Activated naive CD4-positive, alpha-beta T cell treated with anti-CD3 and anti-CD28 coated beads for 36 hours (primary cell): ENCODE measurements at places on chromosomes 2 and 18.

- H3K27me3 ChIP-seq: peaks cover 27% of the 10 kb centered on the region
- no peak overlapping the region for H3K4me3 ChIP-seq
- H3K36me3 ChIP-seq: no peaks in the 10 kb centered on the region
Measured at GRCh38 chr2:238160206-238161129, 1.7 kb downstream of the ERFE start.

DNA sequence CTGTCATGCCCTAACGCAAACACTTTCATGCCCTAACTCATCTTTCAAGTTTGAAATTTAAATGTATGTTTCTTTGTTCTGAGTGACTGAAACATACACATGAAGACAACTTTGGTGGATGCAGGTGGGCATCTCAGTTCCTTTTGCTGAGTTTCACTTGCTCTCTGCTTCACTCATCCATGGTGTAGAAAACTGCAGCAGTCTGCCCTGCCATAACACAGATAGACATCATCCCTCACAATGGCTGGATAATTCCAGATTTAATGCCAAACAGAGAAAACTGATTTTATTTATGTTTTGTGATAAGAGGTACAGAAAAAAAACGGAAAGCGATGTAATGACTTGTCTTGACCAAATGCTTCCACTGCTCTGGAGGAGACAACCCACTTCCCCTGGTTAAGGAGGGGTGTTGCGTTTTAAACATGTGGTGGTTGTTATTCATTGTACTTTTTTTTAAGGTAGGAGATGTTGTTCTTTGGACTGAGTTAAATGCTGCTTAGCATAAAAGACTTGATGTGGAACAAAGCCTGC, 70.4 kb downstream of the RHBDD1 start:
- H3K4me3 ChIP-seq: no peak overlapping the region
- peaks cover 42% of the 10 kb centered on the region for H3K4me1 ChIP-seq
- H3K27ac ChIP-seq: no peak overlapping the region
- H3K27me3 ChIP-seq: no peaks in the 10 kb centered on the region

DNA sequence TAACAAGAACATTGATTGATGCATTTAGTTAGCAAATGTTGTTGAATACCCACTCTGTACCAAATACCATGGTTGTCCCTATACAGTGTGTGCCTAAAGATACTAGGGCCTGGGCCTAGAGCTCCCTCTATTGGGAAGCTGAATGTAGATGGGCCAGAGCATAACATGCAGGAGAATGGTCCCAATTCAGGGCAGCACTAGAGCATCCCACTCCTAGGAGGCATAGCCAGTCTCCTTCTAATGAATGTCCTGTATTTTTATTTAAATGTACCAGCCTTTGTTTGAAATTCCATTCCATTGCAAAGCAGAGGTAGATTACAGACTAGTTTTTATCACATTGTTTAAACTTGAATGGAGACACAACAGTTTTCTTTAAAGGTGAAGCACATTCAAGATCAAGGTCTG, 90.6 kb downstream of the FEZ2 start:
- H3K27ac ChIP-seq: no peak overlapping the region
- H3K4me1 ChIP-seq: no peaks in the 10 kb centered on the region
- no peak overlapping the region for H3K4me3 ChIP-seq

GRCh38 chr2:231523451-231524285, 6.6 kb downstream of the NMUR1 start:
- no peaks in the 10 kb centered on the region for H3K27me3 ChIP-seq
- H3K27ac ChIP-seq: no peak overlapping the region
- H3K4me1 ChIP-seq: peaks cover 10% of the 10 kb centered on the region
- H3K4me3 ChIP-seq: no peak overlapping the region
- no peaks in the 10 kb centered on the region for H3K36me3 ChIP-seq

DNA sequence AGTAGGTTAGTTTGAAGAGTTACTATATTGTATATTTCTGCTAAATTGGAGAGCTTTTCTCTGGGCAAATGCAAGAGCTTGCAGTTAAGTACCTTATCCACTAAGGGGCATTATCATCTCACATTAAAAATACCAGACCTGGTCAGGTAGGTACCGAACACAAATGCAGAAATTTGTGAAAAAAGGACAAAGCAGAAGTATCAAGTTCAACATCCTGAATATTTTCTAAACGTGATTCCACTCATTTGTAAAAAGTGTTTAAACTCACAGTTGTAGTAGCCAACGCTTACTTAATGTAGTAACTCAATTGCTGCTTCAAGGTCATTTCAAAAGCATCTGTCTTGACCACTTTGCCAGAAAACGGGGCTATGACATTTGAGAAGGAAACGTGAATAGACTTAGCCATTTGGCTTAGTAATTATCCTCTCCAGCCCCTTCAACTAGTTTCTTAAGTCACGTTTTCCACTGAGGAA, 52.1 kb downstream of the CYRIA start:
- H3K27ac ChIP-seq: no peak overlapping the region
- H3K4me3 ChIP-seq: no peak overlapping the region
- no peaks in the 10 kb centered on the region for H3K36me3 ChIP-seq

DNA sequence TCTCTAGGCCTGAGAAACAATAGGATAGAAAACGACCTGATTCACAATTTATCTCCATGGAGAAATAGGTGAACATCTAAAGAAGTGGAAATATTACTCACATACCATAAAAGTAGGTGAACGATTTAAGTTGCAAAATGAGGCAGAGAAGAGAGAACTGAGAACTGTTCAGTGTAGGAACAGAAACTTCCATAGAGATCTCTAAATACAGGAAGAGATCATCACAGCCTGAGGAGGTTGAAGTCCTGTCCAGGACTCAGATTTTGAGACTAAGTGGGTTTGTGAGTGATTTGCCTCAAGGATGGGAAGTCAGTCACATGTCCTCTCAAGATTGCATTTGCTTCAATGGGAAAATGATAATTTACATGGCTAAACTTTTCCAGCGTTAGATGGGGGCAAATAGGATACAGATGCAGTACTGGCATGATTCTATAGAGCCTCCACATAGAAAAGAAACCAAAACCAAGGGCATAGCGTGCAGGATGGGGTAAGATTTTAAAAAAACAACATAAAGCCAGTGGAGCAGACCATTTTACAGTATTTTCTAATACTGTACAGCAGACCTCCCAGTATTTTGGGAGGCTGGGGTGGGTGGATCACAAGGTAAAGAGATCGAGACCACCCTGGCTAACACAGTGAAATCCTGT, 68.8 kb downstream of the MEP1B start:
- peaks cover 29% of the 10 kb centered on the region for H3K27me3 ChIP-seq
- DNase-seq: no peak
- H3K27ac ChIP-seq: no peak overlapping the region
- no peaks in the 10 kb centered on the region for H3K36me3 ChIP-seq
- H3K4me3 ChIP-seq: no peak overlapping the region

- H3K36me3 ChIP-seq: peaks cover 10% of the 10 kb centered on the region
- DNase-seq: peak; percentile 20
- peak overlapping the region; percentile 66 for H3K27ac ChIP-seq
- H3K27me3 ChIP-seq: peaks cover 11% of the 10 kb centered on the region
- H3K4me1 ChIP-seq: peaks cover 35% of the 10 kb centered on the region
- H3K4me3 ChIP-seq: peak overlapping the region; percentile 79
Measured at GRCh38 chr18:35581898-35582641, 530 bp downstream of the GALNT1 start.

GRCh38 chr2:61535449-61535848, 2.7 kb downstream of the XPO1 start:
- H3K4me3 ChIP-seq: peak overlapping the region; percentile 90
- peaks cover 42% of the 10 kb centered on the region for H3K4me1 ChIP-seq
- H3K27ac ChIP-seq: peak overlapping the region; percentile 94
- no peaks in the 10 kb centered on the region for H3K27me3 ChIP-seq
- no peak for DNase-seq

DNA sequence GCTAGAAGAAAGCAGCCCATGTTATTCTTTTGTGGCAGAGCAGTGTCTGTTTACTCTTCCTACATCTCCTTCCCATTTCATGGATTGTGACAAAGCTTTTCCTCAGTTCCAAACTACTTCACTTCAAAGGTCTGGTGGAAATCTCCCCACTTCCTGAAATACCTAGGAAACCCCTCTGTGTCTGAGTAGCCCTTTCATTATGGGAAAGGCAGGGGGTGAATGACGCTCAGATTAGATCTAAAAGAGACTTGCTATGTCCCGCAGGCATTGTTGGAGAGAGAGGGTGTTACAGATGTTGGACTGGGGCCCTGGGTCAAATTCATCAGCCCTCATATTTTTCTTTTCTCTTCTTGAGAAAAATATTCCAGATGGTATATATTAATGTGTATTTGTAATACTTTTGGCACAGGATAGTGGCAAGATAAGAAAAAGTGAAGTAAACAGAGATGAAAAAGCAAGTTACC, 675.0 kb downstream of the IRS1 start:
- H3K27ac ChIP-seq: no peak overlapping the region
- DNase-seq: no peak
- H3K36me3 ChIP-seq: no peaks in the 10 kb centered on the region

- no peak overlapping the region for H3K4me3 ChIP-seq
- no peak overlapping the region for H3K27ac ChIP-seq
- no peaks in the 10 kb centered on the region for H3K36me3 ChIP-seq
Measured at GRCh38 chr2:217655651-217656050, 347.1 kb downstream of the TNS1 start.

DNA sequence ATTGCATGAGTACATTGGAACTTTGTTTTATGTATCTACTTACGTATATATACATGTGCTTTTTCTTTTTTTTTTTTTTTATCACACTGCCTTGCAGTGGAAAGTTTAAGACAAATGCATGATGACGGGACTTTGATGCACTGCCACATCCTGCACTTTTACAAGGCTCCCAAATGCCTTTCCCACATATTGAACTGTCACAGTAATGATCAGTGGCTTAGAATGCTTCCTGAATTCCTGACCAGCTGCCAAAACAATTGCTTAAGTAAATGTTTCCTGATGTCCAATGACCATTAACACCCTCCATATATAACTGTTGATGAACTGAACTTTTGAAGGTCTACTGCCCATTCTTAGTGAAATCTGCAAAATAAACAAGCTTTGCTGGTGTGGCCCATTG, 60.2 kb downstream of the LYPD6B start:
- H3K4me3 ChIP-seq: no peak overlapping the region
- no peak for DNase-seq
- peaks cover 8% of the 10 kb centered on the region for H3K27me3 ChIP-seq
- H3K27ac ChIP-seq: no peak overlapping the region

DNA sequence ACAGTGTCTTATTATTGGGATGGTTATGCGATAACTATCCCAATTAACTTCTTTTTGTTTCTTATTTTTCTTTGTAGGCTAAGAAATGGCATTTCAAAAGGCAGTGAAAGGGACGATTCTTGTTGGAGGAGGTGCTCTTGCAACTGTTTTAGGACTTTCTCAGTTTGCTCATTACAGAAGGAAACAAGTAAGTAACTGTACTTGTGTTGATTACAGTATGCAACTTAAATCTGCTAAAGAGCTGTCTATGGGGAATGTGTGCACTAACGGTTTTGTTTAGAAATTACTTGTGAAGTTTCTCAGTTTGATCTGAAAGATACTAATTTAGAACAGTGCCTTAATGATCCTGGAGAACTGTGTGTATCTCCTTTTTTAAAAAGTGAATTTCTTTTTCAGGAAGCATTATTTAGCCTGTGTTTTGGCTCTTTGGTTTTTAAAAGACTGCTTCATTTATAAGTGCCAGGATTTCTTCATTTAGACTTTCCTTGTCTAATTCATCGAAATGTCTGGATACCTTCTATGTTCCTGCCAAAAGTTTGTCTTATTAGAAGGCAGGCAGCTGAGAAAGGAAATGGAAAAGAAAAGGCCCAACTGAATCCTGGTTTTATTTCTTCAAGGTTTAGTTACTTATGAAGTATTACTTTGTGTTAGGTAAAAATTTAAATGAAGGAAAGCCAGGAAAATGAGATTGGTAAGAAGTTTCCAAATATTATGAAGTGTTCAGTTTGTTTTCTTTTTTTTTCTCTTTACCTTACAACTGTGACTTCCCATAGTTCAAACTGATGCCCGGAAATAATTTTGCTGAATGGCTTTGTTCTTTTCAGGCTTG, 40.1 kb downstream of the GPD2 start:
- peaks cover 34% of the 10 kb centered on the region for H3K4me1 ChIP-seq
- no peak for DNase-seq
- no peak overlapping the region for H3K4me3 ChIP-seq
- H3K27me3 ChIP-seq: no peaks in the 10 kb centered on the region
- no peak overlapping the region for H3K27ac ChIP-seq

- H3K36me3 ChIP-seq: peaks cover 41% of the 10 kb centered on the region
- H3K4me1 ChIP-seq: peaks cover 54% of the 10 kb centered on the region
- DNase-seq: no peak
- H3K27me3 ChIP-seq: no peaks in the 10 kb centered on the region
- no peak overlapping the region for H3K4me3 ChIP-seq
- no peak overlapping the region for H3K27ac ChIP-seq
Measured at GRCh38 chr2:210009126-210009525, 6.7 kb downstream of the RPE start.

DNA sequence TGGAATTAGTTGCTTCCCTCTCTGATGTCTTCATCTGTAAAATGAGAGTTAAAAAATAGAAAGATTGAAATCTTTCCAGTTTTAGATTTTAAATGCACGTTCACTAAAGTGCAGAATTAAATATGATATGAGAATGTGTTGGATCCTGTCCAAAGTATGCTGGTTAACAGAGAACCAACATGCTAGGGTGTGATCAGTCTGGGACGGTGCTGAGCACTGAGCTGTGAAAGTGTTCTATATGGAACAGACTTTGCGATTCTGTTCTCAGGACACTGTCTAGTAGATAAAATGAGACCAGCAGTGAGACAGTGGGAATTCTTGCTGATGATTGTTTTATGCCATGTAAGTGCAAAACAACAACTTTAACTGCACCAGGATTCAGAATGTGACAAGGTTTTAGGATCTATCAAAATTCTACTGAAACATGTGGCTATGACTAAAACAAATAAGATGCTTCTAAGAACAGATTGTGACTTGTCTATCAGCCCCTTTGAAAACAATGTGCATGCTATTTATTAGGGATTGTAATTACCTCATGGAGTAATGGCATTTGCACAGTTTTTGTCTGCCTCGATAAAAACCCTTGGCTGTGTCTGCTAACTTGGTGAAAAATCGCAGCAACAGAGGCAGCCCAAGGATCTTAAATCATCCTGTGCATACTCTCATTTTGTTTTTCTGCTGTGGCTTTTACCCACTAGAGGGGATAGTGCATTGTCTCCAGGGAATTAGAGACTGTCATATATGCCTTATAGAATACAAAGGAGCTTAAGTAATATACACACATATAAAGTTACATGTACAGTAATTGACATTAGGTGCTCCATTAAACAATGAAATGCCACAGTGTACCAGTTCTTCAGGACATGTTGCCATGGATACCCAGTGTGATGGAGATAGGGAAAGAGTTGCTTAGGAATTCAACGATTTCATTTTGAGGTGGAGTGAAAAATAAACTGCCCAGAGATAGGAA, 55.1 kb downstream of the MAP3K20 start:
- H3K4me1 ChIP-seq: peaks cover 29% of the 10 kb centered on the region
- peaks cover 29% of the 10 kb centered on the region for H3K27me3 ChIP-seq
- no peaks in the 10 kb centered on the region for H3K36me3 ChIP-seq
- H3K27ac ChIP-seq: no peak overlapping the region

DNA sequence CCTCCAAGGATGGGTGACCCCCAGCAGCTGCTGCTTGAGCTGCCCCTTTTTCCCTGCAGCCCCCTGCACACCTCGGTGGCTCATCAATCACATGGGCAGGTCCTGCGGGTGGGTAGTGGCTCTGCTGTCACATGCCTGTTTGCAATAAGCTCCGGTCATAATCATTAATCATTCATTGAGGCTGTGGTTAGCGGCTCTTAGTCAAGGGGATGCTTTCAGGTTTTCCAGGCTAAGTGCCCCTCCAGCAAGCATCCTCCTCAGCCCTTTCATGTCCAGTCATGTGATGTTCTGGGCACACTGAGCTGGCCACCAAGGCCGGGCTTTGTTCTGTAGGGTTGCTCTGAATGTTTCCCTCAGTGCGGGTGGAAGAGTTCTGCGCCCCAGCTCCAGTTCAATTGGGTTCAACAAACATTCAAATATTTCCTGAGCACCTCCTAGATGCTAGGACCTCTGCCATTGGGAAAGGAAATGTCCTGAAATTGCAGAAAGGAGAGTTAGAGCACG, 96.4 kb upstream of the LDAH start:
- no peak for DNase-seq
- no peak overlapping the region for H3K27ac ChIP-seq
- no peaks in the 10 kb centered on the region for H3K36me3 ChIP-seq
- H3K4me1 ChIP-seq: no peaks in the 10 kb centered on the region
- peaks cover 19% of the 10 kb centered on the region for H3K27me3 ChIP-seq
